WTC11 (cell line): ENCODE measurements at places on chromosomes 7 and 10. TPM values are rescaled to one million over a fixed set of nuclear protein-coding genes. Genes with fewer than 3 reads are reported as not detected.
A peak's percentile ranks its signal among the peaks of the same experiment; 100 is the strongest.

- DNase-seq: no peak
These were observed 211.3 kb downstream of the CXCL12 start for GRCh38 chr10:44173608-44173894.

The HOXA3 gene
- total RNA-seq: 0.11 TPM in 1 of 3 replicates, not detected in the others

- peak; percentile 64 for DNase-seq
These were observed 490 bp downstream of the CADPS2 start for GRCh38 chr7:122885583-122886356.

- no peak for DNase-seq
These were observed 27.4 kb upstream of the CCDC7 start for GRCh38 chr10:32418572-32418971.

GRCh38 chr10:121579656-121580055, 18.6 kb downstream of the FGFR2 start:
- DNase-seq: peak; percentile 49

DNA sequence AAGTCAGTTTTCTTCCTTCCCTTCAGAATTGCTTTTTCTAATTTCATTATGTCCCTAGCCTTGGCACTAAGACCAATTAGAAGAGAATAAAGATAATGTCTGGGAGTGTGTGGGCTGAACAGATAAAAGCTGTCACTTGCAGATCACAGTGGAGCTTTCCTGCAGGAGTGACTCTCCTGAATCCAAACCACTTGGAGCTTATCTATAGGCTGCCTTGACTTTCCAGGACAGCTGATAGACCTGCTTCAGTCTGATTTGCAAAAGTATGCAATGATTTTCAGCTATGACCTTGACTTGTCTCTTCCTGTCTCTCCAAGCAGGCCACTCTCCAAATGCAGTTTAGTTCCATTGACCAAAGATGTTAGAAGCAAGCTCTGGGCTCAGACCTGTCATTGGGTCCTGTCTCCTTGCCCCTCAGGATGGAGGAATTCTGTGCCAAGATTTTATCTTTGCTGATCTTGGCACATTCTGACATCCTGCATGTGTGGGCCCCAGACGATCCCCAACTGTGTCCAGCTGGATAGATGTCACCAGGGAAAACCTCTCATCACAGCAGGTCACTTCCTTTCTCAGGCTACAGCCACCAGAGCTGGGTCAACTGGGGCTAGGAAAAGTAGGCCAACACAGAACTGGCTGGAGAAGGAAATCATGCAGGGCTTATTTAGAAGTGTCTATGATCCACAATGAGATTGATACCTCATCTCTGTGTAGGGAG, 120.9 kb upstream of the ZNF438 start:
- no peak for DNase-seq

The C10orf67 gene
- 0.07 TPM in 1 of 3 replicates, not detected in the others for total RNA-seq

- DNase-seq: no peak
These were observed 200.1 kb downstream of the SDHAF3 start for GRCh38 chr7:97317575-97317974.

The AFAP1L2 gene
- 3.6 to 5.0 TPM (median 4.5 TPM) in 3 replicates for total RNA-seq

- no peak for DNase-seq
These were observed 28.8 kb downstream of the MIOS start for GRCh38 chr7:7595451-7595850.

The MINDY3 gene
- 11.3 to 14.6 TPM (median 13.2 TPM) in 3 replicates for total RNA-seq

DNA sequence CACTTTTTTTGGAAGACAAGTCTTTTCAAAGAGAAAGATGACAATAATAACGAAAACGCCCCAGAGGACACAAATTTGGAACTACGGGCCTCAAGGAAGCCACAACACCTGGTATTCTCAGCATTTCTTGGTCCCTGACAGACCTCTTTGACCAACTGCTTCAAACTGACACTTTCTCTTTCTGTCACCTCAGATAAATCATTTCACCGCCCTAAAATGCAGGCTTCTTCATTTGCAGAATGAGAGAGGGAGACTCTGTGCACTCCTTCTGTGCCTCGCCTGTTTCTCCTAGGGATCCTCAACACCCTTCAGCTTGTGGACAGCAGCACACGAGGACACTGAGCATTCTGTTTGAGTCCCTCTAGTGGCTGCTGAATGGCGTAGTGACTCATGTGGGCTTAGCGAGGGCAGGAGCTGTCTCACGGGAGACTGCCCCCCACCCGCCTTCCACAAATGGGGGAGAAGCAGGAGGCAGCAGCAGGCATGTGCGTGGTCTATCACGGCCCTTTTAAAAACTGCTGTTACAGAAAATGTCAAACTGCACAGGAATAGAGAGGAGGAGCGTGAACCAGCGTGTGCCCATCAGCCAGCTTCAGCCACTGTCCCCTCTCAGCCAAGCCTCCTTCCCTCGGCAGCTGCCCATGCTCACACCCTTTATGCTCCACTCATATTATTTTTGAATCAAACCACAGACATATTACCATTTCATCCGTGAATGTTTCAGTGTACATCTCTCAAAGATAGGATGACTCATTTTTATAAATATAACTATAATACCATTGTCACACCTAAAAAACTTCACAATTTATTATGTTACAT, 41.4 kb downstream of the GSDME start:
- DNase-seq: peak; percentile 53

- peak; percentile 73 for DNase-seq
These were observed at the start of gene DOCK1 for GRCh38 chr10:126904818-126905701. Gene DOCK1, plus strand, starts transcription at chr10:126905428. Its CDS starts 90 bp downstream, at chr10:126905518.

The PRXL2A gene
- 46.6 to 56.5 TPM (median 52.4 TPM) in 3 replicates for total RNA-seq

- DNase-seq: peak; percentile 67
These were observed 112.2 kb downstream of the CYTH3 start for GRCh38 chr7:6160191-6160623.

The CPN1 gene
- 0.42 to 0.69 TPM (median 0.66 TPM) in 3 replicates for total RNA-seq

The JCAD gene
- 1.7 to 2.2 TPM (median 1.8 TPM) in 3 replicates for total RNA-seq

The MSMB gene
- total RNA-seq: not detected in 3 replicates

- DNase-seq: no peak
These were observed 14.7 kb downstream of the KCNMA1 start for GRCh38 chr10:77622889-77623291.

The CCL24 gene
- not detected in 3 replicates for total RNA-seq
